ENCODE measurements at places on chromosomes 5 and 9.

DNA sequence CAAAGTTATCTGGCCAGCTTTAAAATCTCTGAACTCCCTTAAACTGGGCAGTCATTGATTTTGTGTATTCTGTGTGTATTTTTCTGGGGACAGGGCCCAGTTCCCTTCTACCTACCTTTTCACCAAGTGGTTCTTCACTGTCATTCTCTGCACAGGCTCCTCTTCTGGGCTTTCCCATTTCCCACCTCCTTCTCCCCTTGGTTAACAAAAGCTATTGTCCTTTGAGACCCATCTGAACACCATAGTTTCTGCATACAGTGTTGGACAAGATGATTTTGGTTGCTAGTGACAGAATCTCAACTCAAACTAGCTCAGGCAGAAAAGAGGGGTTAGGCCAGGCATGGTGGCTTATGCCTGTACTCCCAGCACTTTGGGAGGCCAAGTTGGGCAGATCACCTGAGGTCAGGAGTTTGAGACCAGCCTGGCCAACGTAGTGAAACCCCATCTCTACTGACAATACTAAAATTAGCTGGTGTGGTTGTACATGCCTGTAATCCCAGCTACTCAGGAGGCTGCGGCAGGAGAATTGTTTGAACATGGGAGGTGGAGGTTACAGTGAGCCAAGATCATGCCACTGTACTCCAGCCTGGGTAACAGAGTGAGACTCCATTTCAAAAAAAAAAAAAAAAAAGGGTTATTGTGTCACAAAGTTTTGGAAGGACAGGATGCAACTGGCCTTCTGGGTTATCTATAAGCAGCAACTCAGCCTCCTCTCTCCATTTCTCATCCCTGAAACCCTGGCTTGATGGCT lies 31.0 kb upstream of the ANKRD34B start:
- DNase-seq = no peak

GRCh38 chr5:5770825-5771224 lies 348.3 kb downstream of the ICE1 start:
- DNase-seq = no peak

- no peak for DNase-seq
Observed at GRCh38 chr5:134258896-134259295, 33.0 kb upstream of the PPP2CA start.

GRCh38 chr9:121887553-121888437 lies 205.3 kb downstream of the TTLL11 start:
- no peak for DNase-seq

DNA sequence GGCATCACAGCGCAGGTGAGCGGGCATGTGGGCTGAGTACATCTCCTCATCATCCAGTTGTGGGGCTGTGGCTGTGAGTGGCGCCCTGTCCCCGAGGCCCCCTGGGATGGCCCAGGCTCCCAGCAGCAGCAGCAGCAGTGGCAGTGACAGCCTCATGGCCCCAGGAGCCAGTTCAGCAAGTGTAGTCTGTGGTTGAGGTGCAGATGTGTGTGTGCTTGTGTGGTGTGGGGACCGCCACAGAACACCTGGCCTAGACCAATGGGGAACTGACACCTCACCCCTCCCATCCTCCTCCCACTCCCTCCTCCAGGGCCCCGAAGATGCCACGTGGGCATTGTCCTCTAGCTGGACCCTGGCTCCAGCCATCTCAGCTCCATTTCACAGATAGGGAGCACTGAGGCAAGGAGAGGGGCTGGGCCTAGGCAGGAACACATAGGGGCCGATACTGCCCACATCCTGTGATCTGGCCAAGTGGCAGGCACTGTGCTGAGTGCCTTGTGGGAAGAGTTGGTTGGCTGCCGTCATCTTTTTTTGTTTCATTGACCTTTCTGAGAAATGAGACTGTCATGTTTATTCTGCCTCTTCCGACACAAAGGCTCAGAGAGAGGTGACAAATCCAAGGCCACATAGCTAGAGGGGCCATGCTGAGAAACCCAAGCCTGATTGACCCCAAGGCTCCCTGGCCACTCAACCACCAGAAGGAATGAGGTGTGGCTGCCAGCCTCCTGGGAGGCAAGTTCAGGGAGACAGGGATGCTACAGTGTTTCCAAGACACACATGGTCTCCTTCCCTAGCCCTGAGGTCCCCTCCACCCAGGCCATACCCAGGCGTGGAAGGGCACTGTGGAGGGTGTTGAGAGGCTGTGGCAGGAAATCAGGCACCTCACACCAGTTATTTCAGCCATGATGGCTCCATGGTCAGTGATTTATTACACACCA lies at the start of gene MZB1:
Gene MZB1 (minus strand): TSS at position 213 of the 938 bp plus-strand sequence. CDS start 57 bp downstream, at position 156.
- DNase-seq = no peak

DNA sequence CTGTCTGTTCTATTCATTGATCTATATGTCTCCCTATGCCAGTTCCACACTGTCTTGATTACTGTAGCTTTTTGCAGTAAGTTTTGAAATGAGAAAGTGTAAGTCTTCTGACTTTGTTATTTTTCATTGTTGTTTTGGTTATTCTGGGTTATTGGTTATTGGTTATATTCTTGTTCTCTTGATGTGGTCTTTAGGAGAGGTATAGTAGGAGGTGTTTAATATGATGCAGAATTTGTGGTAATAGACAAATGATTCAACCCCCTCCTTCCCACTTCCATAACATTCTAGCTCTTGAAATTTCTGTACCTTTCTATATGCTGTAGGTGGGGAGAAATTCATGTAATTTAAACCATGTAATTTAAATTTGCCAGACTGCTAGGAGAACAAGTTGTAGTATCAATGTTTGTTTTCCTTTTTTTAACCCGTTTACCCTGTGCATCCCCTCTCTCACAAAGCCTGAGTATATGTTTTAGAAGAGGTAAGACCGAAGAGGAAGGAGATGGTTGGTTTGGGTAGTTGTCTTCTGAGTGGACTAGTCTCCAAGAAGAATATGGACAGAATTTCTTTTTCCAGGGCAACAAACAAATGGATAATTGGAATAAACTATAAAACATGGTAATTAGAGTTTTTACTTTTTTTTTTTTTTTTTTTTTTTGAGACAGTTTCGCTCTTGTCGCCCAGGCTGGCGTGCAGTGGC lies 19.2 kb downstream of the ANKHD1 start:
- no peak for DNase-seq

DNA sequence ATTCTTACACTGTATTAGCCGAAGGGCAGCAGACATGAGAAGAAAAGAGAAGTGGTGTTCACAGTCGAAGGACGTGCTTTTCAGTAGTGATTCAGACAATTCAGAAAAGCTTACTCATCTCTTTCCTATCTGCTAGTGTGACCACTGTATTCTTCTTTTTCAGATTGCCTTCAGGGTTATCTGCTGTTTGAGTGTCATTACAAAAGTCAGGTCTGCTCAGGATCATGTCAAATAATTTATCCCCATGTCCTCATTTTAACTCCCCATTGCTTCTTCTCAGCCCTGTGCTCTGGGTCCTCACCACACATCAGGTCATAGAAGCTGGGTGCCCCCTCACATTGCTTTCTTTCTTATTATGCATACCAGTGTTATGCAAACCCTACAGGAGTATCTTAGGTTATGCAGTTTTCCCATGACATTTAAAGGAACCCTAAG lies 394.0 kb downstream of the CETN3 start:
- DNase-seq = no peak

DNA sequence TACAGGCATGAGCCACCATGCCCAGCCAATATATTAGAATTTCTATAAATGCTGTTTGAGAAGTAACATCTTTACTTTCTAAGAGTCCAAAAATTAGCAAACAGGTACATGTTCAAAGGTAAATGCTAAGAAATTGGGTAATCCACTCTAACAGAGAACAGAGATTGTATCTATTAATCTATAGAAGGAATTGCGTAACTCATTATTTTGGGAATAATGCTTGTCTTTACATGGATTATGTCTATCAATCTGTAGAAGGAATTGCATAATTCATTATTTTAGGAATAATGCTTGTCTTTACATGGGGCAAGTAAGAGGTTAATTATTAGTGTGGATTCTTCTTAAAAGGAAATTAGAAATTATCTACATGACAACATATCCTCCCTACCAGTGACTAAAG lies 30.5 kb downstream of the CCNH start:
- no peak for DNase-seq

DNA sequence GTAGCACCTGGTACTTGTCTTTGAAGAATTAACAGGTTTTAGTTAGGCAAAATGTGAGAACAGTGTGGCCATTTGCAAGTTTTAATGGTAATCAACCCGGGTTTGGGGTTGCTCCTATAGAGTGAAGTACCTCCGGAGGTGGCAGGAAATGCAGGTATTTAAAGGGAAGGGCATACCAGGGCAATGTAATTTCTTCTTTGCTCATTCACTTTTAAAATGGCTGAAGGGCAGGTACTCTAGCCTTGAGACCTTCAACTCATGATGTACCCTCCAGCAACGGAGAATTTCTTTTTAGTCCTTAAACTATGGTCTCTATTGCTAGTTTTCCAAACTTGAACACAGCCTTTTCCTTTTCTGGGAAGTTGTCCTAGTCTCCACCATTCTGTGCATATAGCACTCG lies 1.3 kb upstream of the HSPA4 start:
- no peak for DNase-seq

Measured in stimulated activated CD4-positive, alpha-beta T cell treated with anti-CD3 and anti-CD28 coated beads, Interleukin-15, amount 100 ng/mL, for 1 hour (primary cell).